IPS DF 19.7 (cell line): ENCODE measurements at places on chromosomes 11 and 22.
A peak's percentile ranks its signal among the peaks of the same experiment; 100 is the strongest.

- DNase-seq: no peak
Observed at GRCh38 chr22:34975721-34976120, 90.2 kb upstream of the ISX start.

DNA sequence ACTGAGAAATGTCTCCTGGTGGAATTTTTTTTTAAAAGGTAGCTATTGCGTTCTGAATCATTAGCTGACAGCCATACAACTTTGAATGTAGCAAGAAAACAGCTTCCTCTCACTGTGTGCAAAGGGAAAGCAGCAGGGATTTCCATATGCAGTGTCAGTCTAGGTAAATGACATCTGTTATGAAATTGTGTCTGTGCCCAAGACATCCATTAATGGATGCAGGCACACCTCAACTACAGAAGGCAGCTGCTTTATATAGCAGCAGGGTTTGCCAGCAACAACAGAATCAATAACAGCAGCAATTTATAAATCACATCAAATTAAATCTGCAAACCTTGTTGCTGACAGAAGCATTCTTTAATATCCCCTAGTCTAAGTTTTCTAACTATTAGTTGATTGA is 745.3 kb upstream of the RAG2 start:
- DNase-seq: no peak

DNA sequence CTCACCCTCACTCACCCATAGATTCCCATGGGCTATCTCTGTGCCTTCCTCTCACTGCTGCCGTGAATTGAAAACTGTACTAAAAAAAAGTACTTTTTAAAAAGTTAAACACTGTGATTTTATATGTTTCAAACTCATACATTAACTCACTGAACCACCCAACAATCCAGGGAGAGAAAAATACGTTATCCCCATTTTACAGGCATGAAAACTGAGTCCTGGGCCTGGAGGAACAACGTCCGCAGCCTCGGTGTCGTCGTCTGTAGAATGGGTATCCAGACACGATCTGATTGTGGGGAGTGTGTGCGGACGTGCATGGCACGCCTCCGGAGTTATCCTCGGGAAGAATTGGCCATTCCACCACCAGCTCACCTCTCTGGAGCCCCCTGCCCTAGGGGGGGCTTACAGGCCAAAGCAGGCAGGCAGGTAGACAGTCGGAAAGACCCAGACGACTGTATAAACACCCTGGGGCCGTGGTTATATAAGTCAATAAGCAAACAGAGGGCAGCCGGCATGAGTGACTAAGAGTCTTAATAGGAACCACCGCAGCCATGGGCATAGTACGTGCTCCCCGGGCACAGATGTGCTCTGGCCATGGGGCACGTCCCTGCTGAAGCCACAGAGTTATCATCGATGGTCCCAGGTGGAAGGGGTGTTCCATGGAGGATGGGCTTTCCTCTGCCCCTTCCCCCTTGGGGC is 7.1 kb upstream of the PDGFB start:
- DNase-seq: no peak

GRCh38 chr11:123183391-123184099 is 11.5 kb downstream of the CLMP start:
- no peak for DNase-seq

- no peak for DNase-seq
Observed at GRCh38 chr11:85737738-85738137, 51.7 kb upstream of the CCDC89 start.

DNA sequence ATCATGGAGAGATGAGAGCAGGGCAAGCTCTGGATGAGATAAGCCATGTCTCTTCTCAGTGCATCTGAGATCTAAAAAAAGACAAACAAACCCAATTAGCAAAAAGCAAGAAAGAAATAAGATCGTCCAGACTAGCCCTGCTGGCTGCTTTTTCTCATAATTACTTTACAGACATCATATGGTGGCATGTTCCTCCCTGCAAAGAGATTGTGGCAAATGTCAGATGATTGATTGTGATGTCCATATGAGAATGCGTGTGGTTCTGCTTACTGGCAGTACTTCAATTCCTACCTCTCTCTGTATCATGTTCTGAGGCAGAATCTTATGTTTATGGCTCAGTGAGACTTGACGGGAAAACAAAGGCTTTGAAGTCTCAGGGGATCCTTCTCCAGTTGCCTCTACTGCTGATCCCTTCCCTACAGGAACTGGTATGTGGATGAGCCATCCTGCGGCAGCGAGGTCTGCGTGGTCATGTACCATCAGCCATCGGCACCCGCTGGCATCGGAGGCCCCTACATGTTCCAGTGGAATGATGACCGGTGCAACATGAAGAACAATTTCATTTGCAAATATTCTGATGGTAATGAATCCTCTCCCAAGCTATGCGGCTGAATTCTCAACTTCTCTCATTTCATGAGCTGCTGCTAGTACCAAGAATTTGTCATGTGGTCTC is 8.8 kb downstream of the LAYN start:
- no peak for DNase-seq

GRCh38 chr11:17609291-17610084 is 62.4 kb downstream of the OTOG start:
- DNase-seq: no peak

- DNase-seq: no peak
Observed at GRCh38 chr11:2194877-2195755, 23.5 kb upstream of the TH start.

DNA sequence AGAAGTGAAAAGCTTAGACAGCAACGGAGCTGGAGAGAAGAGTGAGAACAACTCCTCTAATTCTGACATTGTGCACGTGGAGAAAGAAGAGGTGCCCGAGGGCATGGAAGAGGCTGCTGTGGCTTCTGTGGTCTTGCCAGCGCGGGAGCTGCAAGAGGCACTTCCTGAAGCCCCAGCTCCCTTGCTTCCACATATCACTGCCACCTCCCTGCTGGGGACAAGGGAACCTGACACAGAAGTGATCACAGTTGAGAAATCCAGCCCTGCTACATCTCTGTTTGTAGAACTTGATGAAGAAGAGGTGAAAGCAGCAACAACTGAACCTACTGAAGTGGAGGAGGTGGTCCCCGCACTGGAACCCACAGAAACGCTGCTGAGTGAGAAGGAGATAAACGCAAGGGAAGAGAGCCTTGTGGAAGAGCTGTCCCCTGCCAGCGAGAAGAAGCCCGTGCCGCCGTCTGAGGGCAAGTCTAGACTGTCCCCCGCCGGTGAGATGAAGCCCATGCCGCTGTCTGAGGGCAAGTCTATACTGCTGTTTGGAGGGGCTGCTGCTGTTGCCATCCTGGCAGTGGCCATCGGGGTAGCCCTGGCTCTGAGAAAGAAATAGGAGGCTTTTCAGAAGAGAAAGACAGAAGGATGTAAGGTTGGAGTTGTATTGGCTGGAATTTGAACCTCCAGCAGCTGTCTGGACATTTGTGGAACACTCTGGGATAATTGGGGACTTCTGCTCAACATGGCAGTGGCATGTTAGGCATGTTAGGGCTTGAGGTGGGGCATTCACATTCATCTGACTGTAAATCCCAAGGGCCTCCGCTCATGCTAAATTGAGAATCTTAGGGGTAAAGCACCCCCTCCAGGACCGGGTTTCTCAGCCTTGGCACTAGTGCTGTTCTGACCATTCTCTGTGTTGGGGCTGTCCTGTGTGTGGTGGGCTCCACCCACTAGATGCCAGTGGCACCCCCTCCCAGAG is 47.1 kb downstream of the BID start:
- DNase-seq: no peak

- DNase-seq: peak; percentile 77
Observed at GRCh38 chr11:1389103-1389931, 417 bp upstream of the BRSK2 start.

GRCh38 chr11:64996710-64997380 is at the start of gene BATF2:
TSS of gene BATF2 (minus strand) at chr11:64996971. CDS start at chr11:64996914, 57 bp downstream.
- no peak for DNase-seq

- DNase-seq: no peak
Observed at GRCh38 chr11:65699306-65699705, 12.7 kb upstream of the KAT5 start.

GRCh38 chr11:9525116-9525515 is 48.4 kb upstream of the WEE1 start:
- DNase-seq: no peak

DNA sequence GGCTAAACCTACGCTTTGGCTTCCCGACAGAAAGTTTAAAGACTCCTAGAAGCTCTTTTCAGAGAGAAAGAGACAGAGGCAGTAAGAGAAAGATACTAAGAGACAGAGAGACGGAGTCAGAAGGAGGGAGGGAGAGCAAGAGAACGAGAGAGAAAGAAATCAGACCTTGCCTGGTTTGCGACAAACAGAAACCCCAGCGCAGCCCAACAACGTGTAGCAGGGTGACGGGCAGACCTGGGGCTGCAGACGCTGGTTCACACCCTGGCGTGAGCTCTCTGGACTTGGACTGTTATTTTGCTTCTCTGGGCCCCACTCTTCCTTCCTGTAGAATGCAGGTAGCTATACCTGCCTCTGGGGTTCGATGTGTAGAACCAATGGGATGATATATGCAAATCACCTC is 244.4 kb upstream of the SYN3 start:
- DNase-seq: no peak

GRCh38 chr11:62315431-62315830 is 16.6 kb upstream of the SCGB1D4 start:
- no peak for DNase-seq

- DNase-seq: peak; percentile 69
Observed at GRCh38 chr11:82867495-82868082, 32.6 kb downstream of the PRCP start.

DNA sequence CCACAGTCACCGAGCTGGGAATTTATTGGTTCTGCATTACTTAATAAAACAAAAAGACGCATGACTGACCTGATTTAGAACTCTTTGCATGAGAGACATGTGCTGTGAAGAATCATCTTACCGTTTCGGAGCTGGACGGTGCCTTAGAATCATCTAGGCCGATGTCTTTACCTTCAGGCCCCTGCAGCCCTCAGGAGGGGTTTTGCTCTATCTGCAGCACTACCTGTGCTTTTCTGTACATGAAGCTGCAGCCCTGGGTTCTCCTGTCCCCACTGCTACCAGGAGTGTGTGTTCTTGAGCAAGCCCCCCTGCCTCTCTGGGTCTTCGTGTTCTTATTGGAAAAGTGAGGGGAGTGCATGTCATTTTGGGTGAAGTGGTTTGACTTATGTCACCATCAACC is 94.0 kb upstream of the OR4B1 start:
- DNase-seq: no peak

DNA sequence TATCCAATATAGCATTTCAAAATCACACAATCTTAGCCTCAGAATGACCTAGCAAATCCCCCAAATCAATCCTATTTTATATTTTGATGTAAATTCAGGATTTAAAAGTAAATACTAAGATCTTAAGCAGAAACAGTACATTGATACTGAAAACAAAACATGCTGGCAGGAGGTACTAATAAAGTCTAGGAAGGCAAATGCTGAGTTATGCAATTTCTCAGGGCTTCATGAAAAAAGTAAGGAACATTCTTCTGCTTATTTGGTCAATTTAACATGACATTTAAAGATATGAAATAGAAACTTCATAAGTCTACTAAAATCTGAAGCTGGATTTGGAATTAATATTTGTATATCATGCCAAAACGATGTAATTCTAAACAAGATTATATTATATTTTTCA is 153.3 kb downstream of the SWAP70 start:
- DNase-seq: no peak

DNA sequence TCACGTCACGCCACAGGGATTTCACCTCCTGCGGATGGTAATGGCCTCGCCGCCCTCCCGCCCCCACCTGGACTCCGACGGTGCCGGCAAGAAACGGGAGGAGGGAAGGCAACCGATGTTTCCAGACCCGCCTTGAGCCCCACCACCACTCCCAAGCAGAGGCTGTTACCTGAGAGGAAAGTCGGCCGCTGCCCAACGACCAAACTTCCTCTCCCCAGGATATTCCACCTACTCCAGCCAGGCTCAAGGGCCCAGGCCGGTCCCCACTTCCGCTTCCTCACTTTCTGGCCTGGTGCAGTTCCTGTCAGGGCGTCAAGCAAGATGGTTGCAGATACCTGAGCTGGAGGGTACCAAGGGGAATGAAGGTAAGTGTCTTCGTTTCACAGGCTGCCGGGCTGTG is at the start of gene ENTHD1:
TSS of gene ENTHD1 (minus strand) at position 235 of the 400 bp plus-strand sequence. CDS start 6,012 bp downstream, outside the sequence.
- DNase-seq: no peak

GRCh38 chr11:77175021-77175842 is 47.2 kb downstream of the MYO7A start:
- DNase-seq: no peak

DNA sequence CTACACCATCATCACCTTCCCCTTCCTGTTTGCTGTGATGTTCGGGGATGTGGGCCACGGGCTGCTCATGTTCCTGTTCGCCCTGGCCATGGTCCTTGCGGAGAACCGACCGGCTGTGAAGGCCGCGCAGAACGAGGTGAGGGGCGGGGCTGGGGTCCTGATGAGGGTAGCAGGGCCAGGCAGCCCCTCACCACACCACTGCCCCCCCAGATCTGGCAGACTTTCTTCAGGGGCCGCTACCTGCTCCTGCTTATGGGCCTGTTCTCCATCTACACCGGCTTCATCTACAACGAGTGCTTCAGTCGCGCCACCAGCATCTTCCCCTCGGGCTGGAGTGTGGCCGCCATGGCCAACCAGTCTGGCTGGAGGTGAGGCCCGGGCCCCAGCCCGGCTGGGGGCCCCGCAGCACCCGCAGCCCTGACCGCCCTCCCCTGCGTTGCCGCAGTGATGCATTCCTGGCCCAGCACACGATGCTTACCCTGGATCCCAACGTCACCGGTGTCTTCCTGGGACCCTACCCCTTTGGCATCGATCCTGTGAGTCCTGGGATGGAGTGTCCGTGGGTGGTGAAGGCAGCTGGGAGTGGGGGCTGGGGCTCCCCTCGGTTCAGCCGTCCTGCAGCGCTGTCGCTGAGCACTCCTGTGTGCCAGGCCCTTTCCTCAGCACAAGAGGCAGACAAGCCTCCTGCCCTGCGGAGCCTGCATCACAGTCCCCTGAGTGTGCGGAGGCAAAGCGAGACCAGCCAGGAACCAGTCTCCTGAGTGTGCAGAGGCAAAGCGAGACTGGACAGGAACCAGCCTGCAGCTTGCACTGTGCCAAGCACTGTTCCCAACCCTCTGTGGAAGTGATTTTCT is 8.8 kb downstream of the TCIRG1 start:
- no peak for DNase-seq

GRCh38 chr11:17550450-17551346 is 3.6 kb downstream of the OTOG start:
- no peak for DNase-seq

GRCh38 chr22:38464992-38465672 is 2.8 kb upstream of the KDELR3 start:
- DNase-seq: no peak

DNA sequence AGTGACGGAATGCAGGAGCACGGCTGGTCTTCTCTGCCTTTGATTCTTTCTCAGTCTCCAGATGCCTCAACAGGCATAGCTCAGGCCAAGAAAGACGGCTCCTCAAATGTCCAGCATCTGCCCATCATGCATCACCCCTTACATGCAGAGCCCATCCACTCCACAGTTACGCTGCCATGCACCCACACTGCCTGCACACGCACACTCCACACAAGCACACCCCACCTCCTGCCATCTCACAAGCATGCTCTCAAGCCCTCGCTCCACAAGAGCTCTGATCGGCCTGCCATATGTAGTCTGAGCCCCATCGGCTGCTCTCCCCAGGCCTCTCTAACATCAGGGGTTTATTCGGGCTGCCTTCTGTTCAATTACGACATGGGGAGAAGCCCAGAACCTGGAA is 18.8 kb downstream of the SCN4B start:
- no peak for DNase-seq

- no peak for DNase-seq
Observed at GRCh38 chr11:41479179-41479578, 19.7 kb upstream of the LRRC4C start.

GRCh38 chr11:12581416-12581815 is 92.8 kb upstream of the TEAD1 start:
- no peak for DNase-seq
